ENCODE measurements at places on chromosomes 5 and 9.
A peak's percentile ranks its signal among the peaks of the same experiment; 100 is the strongest.

GRCh38 chr9:33435821-33436277, 11.5 kb downstream of the AQP3 start:
- no peaks in the 10 kb centered on the region for H3K4me1 ChIP-seq
- H3K36me3 ChIP-seq: no peaks in the 10 kb centered on the region
- no peak overlapping the region for H3K4me3 ChIP-seq
- DNase-seq: no peak

DNA sequence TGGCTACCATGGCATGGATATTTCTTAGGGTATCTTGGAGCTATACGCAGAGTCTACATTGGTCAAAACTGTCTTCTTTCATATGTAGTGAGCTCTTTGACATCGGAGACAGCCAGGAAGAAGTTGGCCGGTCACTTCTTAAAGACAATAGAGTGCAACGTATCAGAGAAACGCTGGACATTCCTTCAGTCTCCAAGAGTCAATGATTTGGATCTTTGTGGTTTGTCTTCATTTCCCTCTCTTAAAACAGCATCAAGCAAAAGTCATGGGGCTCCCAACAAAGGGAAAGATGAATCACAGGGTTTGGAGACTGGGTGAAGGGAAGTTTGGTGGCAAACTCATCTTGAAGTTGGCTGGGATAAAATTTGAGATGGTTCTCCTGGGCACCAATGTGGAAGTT, 320.1 kb downstream of the AGTPBP1 start:
- no peaks in the 10 kb centered on the region for H3K27me3 ChIP-seq
- H3K4me3 ChIP-seq: no peak overlapping the region
- H3K27ac ChIP-seq: no peak overlapping the region

DNA sequence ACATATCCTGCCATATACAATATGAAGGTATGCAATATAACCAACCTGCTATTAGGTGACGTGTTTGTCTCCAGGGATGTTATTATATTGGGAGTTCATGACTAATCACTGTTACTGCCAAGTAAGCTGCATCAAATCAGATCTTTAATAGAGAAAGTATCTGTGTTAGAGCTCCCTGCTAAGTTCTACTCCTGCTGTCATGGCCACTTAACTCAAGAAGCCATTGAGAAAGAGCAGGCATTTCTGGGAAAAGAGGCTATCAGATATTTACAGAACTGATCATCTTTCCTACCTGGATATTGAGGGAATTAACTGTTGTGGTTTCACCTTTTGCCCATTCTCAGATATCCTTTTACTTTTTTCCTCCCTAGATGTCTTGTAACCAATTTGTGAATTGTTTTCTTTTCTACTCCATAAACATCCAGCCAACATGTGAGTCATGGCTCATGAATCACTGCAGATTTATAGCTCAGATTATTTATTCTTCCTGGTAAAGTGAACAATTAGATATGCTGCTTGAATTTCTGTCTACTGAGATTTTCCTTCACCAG, 634.8 kb upstream of the FAM174A start:
- H3K36me3 ChIP-seq: no peaks in the 10 kb centered on the region
- H3K27ac ChIP-seq: no peak overlapping the region
- no peak for DNase-seq
- no peak overlapping the region for H3K4me3 ChIP-seq
- no peaks in the 10 kb centered on the region for H3K27me3 ChIP-seq

GRCh38 chr5:141848744-141849414, 29.3 kb downstream of the PCDH1 start:
- H3K27me3 ChIP-seq: no peaks in the 10 kb centered on the region
- peak overlapping the region; percentile 81 for H3K4me3 ChIP-seq
- peak overlapping the region; percentile 35 for H3K27ac ChIP-seq
- no peak for DNase-seq

DNA sequence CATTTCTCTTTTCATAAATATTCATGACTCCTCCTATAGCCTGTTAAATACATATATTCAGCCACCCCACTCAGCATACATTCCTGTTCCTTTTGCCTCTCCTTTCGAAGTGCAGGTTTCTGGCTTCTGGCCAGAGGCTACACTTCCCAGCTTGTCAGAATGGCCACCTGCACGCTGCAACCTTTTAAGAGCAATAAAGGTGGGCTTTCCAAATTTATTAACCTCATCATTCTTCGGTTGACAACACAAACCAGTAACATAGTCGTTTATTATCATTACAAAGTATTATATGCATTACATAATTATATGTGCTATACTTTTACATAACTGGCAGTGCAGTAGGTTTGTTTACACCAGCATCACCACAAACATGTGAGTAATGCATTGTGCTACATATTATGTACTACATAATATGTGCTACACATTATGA, 16.5 kb upstream of the TMEM171 start:
- H3K27ac ChIP-seq: no peak overlapping the region
- no peaks in the 10 kb centered on the region for H3K27me3 ChIP-seq
- DNase-seq: no peak
- H3K4me3 ChIP-seq: no peak overlapping the region
- no peaks in the 10 kb centered on the region for H3K36me3 ChIP-seq

DNA sequence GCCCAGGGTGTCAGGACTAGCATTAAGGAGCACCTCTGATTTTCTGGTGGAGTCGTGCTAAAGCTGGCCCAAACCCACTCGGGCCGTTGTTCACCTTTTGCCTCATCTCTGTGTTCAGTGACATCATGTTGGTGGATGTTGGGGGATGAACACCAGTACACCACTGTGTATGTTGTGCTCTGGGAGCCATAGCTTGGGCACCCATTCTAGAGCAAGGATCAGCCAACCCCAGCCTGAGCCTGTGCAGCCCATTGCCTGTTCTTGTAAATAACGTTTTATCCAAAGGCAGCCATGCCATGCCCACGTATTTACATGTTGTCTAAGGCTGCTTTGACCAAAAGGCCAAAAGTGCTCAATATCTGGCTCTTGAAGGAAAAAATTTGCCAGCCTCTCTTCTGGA, 245.6 kb downstream of the FANCC start:
- DNase-seq: no peak
- H3K4me1 ChIP-seq: no peaks in the 10 kb centered on the region
- no peak overlapping the region for H3K27ac ChIP-seq

DNA sequence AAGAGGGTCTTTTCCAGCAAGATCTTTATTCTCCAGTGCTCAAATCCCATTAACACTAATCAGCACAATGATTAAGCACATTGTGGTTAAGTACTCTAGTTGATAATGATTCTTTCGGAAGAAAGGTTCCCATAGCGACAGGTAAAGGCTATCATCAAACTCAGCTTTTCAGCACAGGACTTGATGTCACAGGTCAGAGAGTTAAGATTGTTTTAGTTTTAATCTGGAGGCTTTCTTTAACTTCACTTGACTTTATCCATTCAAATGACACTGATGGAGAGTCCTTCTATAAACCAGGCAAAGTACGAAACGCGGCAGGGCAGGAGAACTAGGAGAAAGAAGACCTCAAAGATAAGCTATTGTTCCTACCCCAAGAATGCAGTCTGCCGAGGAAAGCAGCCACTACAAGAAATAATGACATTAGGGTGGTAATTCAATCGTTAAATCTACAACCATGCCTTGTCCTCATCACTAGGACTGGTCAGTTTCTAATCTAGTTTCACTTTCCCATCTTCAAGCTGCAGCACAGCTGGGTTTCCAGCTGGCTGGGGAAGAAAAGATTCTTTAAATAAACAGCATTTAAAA, 4.6 kb downstream of the NRG2 start:
- no peaks in the 10 kb centered on the region for H3K27me3 ChIP-seq
- no peak for DNase-seq
- H3K27ac ChIP-seq: peak overlapping the region; percentile 43
- H3K36me3 ChIP-seq: no peaks in the 10 kb centered on the region
- peak overlapping the region; percentile 89 for H3K4me3 ChIP-seq

- no peak overlapping the region for H3K4me3 ChIP-seq
- no peak overlapping the region for H3K27ac ChIP-seq
- no peak for DNase-seq
- H3K27me3 ChIP-seq: no peaks in the 10 kb centered on the region
- no peaks in the 10 kb centered on the region for H3K36me3 ChIP-seq
- H3K4me1 ChIP-seq: no peaks in the 10 kb centered on the region
These were observed 622.8 kb downstream of the PSAT1 start for GRCh38 chr9:78919701-78920100.

GRCh38 chr5:80406980-80407734, 707 bp upstream of the ZFYVE16 start:
- no peak for DNase-seq
- H3K27me3 ChIP-seq: no peaks in the 10 kb centered on the region
- H3K4me3 ChIP-seq: peak overlapping the region; percentile 93
- H3K4me1 ChIP-seq: no peaks in the 10 kb centered on the region

DNA sequence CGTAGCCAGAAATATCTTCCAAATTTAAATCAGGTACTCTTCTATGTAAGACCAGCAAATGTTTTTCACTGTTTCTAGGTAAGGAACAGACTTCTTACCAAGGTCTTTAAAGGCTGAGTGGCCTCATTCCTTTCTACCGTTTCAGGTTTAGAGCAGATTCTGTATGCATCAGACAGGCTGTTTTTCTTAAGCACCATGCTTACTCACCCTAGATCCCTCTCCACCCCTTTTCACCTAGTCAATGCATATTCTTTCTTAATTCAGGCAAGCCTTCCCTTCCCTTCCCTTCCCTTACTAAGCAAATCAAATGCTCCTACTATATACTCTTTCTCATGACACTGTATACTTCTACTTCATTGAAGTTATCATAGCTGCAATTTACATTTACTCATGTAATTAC, 70.7 kb downstream of the RFX3 start:
- H3K4me1 ChIP-seq: no peaks in the 10 kb centered on the region
- H3K36me3 ChIP-seq: no peaks in the 10 kb centered on the region
- no peaks in the 10 kb centered on the region for H3K27me3 ChIP-seq
- no peak for DNase-seq

DNA sequence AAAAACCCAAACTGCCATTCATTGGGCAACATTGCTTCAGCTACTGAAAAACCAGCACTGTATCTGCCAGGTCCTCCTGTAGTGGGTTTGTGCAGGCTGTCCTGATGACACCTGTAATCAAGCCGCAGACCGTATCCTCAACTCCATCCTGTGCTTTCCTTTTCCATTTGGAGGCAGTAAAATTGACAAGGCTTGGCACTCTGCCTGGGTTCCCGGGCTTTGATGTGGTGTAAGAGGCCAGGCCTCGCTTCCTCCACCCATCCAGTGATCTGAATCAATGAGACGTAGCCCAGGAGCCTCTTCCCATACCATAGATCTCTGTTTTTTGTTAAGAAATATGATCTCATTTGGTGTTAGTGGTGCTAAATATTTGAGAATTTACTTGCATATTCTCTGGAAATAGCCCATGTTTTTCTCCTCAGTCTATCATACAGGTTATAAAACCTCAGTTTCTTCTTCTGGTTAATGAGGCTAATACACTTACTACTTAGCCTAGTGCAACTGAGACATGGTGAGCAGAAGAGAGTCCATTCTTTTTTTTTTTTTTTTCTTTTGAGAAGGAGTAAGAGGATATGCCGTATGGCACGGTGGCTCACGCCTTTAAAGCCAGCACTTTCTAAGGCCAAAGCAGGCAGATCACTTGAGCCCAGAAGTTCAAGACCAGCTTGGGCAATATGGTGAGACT, 34.8 kb downstream of the LSM11 start:
- H3K27ac ChIP-seq: no peak overlapping the region
- no peaks in the 10 kb centered on the region for H3K27me3 ChIP-seq
- DNase-seq: no peak
- no peaks in the 10 kb centered on the region for H3K4me1 ChIP-seq
- no peaks in the 10 kb centered on the region for H3K36me3 ChIP-seq

- H3K4me3 ChIP-seq: no peak overlapping the region
- H3K36me3 ChIP-seq: no peaks in the 10 kb centered on the region
- no peaks in the 10 kb centered on the region for H3K27me3 ChIP-seq
- DNase-seq: no peak
- no peak overlapping the region for H3K27ac ChIP-seq
- H3K4me1 ChIP-seq: no peaks in the 10 kb centered on the region
These were observed 162.8 kb downstream of the TLE1 start for GRCh38 chr9:81526587-81526986.

DNA sequence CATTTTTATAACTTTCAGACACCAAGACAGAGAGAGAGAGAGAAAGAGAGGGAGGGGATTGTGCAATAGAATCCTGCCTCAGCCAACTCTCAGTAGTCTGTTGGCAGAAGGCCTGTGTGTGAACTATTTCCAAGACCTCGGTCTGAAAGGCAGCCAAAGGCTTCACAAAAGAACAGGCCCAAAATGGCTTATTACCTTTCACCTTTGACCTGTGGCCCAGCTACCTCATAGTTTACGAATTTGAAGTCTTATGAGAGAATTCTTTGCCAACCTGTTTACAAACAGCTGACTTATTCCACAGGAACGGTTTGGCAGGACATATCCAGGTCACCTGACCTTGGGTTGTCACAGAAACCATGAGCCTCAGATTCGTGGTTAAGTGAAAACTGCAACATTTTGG, 48.6 kb downstream of the NR2F1-AS1 start:
- DNase-seq: no peak
- no peak overlapping the region for H3K4me3 ChIP-seq
- no peaks in the 10 kb centered on the region for H3K4me1 ChIP-seq
- H3K27ac ChIP-seq: no peak overlapping the region

GRCh38 chr9:89501311-89501898, 3.5 kb upstream of the SEMA4D start:
- no peak overlapping the region for H3K4me3 ChIP-seq
- H3K36me3 ChIP-seq: no peaks in the 10 kb centered on the region
- H3K27ac ChIP-seq: no peak overlapping the region
- H3K4me1 ChIP-seq: peaks cover 16% of the 10 kb centered on the region
- DNase-seq: no peak
- H3K27me3 ChIP-seq: no peaks in the 10 kb centered on the region

DNA sequence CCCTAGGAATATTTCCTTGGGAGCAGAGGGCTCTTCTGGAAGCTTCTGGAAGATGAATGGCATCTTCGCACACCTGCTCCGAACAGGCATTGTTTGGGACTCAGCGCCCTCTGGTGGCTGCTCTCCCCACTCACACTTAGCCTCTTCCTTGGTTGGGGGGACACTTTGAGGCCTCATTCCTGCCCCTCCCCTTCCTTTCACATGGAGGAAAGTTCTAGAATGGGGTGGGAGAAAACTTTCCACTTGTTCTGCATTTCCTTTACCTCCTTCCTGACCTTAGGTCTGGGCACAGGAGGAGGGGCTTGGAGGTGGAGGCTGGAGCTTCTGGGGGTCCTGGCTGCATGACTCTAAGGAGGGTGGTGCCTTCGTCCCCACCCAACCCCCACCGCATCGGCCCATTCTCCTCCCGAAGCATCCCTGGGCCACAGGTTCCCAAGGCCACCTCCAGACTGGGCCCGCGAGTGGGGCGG, 19.3 kb upstream of the SMIM32 start:
- H3K27ac ChIP-seq: no peak overlapping the region
- no peaks in the 10 kb centered on the region for H3K27me3 ChIP-seq
- no peaks in the 10 kb centered on the region for H3K36me3 ChIP-seq
- no peak overlapping the region for H3K4me3 ChIP-seq
- no peaks in the 10 kb centered on the region for H3K4me1 ChIP-seq
- no peak for DNase-seq

GRCh38 chr5:159021901-159022556, 77.7 kb downstream of the EBF1 start:
- no peak for DNase-seq
- H3K4me1 ChIP-seq: peaks cover 5% of the 10 kb centered on the region
- H3K36me3 ChIP-seq: peaks cover 2% of the 10 kb centered on the region
- no peak overlapping the region for H3K27ac ChIP-seq

Data from GM12878 (cell line).